ENCODE measurements at places on chromosomes 2 and 18.

DNA sequence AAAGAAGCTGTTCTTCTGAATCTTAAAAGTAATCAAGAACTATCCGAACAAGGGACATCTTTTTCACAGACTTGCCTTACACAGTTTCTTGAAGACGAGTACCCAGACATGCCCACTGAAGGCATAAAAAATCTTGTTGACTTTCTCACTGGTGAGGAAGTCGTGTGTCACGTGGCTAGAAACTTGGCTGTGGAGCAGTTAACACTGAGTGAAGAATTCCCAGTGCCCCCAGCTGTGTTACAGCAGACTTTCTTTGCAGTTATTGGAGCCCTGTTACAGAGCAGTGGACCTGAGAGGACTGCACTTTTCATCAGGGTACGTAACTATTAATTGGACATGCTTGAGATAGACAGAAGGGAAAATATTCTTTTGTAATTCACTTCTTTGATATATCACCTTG lies 2.4 kb downstream of the MRPL44 start:
- DNase-seq = no peak

DNA sequence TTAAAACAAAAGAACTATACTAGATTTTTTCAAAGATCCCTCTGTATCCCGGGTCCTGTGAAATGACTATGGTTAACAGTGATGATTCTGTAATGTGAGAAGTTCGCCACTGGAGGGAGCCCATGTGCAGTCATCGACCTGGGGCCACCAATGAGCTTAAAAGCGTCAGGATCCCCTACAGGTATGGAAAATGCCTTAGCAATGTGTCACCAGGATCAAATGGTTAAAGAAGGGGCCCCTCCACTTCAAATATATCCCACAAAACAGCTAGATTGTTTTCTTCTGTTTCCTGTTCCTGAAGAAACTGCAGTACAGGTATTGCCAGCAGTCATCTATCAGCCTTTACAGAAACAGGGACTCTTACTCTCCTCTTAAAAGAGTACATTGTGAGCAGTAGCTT lies 15.3 kb downstream of the CHRNA1 start:
- DNase-seq = peak; percentile 79

DNA sequence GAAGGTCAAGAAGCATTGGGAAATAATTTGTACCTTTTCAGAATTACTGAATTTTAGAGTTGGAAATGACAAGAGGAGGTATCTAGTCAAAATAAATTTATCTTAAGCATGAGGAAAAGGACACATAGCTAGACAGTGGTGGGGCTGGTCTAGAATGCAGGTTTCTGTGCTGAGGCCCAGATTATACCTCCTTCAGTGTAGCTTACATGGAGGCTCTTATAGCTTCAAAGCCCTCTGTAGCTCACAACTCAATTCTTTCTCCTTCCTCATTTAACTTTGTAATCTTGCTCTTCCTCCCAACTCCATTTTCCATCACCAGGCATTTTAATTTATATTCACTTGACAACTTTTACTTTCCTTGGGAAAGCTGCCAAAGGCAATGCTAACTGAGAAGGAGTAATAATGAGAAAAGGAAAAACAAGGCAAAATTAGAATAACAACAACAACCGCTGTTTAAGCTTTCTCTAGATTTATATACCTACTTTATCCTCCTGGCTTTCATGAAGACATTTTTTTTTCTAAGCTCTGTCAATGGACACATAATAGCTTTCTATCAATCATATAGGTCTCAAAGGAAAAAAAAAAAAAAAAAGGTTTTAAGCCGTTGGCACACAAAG lies 58.5 kb downstream of the CLHC1 start:
- DNase-seq = no peak

- no peak for DNase-seq
Observed at GRCh38 chr2:207399301-207399700, 130.5 kb upstream of the CREB1 start.

DNA sequence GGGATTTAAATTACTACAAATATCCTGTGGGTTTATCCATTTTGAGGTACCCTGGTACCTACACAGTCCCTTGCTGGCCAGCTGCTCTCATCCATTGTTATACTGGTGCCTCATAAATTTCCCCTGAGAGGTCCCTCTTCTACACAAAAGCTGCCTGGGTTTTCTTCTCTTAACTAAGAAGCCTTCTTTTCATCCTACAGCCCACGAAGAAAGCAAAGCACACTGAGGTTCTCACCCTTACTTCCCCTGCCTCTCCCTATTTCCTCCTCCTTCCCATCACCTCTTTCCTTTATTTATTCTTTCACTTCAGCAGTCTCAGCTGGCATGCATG lies 154.9 kb downstream of the CSRNP3 start:
- no peak for DNase-seq

All from adipocyte (in vitro differentiated cells).